ENCODE measurements at places on chromosomes 11 and 22.

DNA sequence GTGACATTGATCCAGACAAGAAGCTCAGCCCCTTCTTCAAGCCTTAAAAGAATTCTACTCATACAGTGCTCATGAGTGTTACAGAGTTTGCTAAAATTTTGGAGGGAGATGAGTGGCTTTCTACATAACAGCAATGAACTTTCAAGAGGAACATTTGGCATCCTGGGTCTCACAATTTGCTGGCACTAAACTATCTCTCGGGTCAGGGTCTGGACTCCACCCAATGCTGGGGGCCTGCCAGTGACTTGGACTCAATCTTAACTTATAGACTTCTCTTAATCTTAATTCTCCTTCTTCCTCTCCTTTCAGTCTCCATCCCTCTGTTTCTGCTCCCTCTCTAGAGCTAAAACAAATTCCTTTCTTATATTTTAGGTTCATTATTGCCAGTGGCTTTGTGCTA lies 317.9 kb downstream of the TMEM135 start:
- peaks cover 16% of the 10 kb centered on the region for H3K27me3 ChIP-seq
- H3K4me3 ChIP-seq, result no peak overlapping the region
- no peak overlapping the region for H3K27ac ChIP-seq
- no peak for DNase-seq
- peaks cover 7% of the 10 kb centered on the region for H3K4me1 ChIP-seq

DNA sequence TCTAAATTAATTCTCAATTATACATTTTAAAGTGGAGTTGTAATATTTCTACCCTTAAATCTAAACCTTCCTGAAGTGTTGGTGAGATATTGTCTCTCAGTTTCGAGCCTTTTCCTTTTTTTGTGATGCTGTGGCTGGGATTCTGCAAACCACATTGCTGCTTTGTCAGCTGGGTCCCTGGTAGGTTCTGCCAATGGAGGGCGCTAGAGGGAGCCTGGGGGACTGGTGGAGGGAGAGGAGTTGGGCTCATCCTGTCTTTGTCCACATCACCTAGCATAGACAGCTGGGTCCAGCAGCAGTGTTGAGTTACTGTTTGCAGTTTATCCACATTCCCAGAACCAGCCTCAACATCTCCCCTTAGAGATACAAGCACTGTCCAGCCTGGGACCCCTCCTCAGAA lies 41.0 kb downstream of the TRAF6 start:
- no peak for DNase-seq
- H3K27me3 ChIP-seq, result no peaks in the 10 kb centered on the region
- H3K36me3 ChIP-seq, result no peaks in the 10 kb centered on the region
- no peak overlapping the region for H3K27ac ChIP-seq
- no peak overlapping the region for H3K4me3 ChIP-seq
- no peaks in the 10 kb centered on the region for H3K4me1 ChIP-seq

DNA sequence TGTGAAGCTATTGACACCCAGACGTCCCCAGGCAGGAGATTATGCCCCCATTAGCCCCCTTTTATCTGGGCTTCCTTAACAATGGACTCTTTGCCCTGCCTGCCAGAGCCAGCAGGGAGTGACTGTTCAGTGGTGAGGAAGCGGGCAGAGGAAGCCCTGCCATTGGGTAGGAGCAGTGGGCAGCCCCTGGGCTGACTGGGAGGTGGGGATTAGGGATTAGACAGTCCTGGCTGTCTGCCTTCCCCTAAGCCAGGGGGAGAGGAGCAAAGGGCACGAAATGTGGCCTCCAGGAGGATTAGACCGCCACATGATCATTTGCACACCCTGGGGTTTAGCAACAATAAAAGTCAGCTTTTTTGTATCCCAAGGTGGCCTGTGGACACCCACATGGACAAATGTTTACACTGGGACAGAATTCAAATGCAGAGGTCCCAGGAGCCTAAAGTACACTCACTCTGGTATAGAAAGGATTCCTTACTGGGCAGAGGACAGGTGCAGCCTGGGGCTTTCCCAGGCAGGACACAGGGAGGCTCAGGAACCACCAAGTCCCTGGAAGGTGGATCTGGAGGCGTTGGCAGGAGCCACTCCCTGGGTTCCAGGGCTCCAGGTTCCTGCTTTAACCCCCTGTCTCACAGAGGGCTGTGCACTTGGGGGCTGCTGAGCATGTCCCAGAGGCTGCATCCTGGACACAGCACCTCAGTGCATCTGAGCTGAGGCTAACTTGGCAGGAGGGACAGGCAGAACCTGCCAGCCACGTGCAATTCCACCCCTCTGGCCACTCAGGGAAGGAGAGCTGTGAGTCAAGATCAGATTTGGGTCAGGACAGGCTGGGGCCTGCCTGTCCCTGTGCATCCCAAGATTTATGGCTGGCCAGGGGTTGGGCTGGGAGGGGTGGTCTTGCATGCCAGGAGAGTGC lies 2.1 kb downstream of the PNPLA3 start:
- no peak for DNase-seq
- no peaks in the 10 kb centered on the region for H3K36me3 ChIP-seq
- H3K27me3 ChIP-seq, result peaks cover 9% of the 10 kb centered on the region

GRCh38 chr22:26558248-26558895 lies 31.6 kb downstream of the TPST2 start:
- H3K4me3 ChIP-seq, result no peak overlapping the region
- H3K4me1 ChIP-seq, result peaks cover 33% of the 10 kb centered on the region
- H3K36me3 ChIP-seq, result no peaks in the 10 kb centered on the region
- no peaks in the 10 kb centered on the region for H3K27me3 ChIP-seq
- no peak for DNase-seq

DNA sequence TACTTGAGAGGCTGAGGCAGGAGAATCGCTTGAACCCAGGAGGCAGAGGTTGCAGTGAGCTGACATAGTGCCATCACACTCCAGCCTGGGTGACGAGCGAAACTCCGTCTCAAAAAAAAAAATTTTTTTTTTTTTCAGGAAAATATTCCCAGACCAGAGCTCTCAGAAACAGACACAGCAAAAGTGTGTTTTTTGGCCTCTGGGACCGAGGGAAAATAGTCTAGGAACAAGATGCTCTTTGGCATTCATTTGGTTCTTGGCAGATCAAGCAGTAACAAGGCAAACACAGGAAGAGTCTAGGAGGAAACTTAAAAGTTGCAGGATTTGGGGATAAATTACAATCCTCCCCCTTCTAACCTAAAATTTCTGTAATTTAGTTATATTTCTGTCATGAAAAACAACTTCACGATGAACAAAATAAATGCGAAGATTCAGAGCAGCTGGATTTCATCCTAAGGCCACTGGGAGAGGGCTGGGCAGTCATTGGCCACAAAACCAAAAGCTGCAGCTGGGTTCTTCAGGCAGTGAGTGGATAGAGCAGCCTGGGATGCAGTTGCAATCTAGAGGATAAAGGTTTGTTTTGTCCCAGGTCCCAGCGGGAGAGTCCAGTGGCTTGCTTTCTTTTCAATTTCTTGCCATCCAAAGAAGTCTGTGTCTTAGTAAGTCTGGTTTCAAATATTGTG lies 19.7 kb downstream of the ATG16L2 start:
- peak overlapping the region; percentile 54 for H3K27ac ChIP-seq
- no peaks in the 10 kb centered on the region for H3K27me3 ChIP-seq
- no peak overlapping the region for H3K4me3 ChIP-seq
- peaks cover 36% of the 10 kb centered on the region for H3K4me1 ChIP-seq

DNA sequence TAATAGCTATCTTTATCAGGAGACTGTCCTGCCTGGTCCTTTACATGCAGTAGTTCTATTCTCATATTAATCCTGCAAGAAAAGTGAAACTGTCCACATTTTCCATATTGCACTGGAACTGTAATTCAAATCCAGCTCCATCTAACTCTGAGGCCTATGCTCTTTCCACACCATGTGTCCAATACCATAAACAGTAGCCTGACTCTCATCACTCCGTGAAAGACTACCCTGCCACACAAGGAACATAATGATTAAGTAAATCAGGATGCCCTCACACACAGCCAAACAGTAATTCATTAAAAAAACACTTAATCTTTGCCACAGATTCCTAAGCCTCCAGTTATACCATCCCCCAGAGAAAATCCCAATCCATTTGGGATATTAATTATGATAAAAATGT lies 285.3 kb upstream of the PITPNB start:
- no peaks in the 10 kb centered on the region for H3K27me3 ChIP-seq
- H3K4me1 ChIP-seq, result no peaks in the 10 kb centered on the region
- H3K4me3 ChIP-seq, result no peak overlapping the region

- no peak overlapping the region for H3K27ac ChIP-seq
- H3K4me3 ChIP-seq, result no peak overlapping the region
- peaks cover 15% of the 10 kb centered on the region for H3K27me3 ChIP-seq
Observed at GRCh38 chr11:77122576-77123212, 5.4 kb upstream of the MYO7A start.

DNA sequence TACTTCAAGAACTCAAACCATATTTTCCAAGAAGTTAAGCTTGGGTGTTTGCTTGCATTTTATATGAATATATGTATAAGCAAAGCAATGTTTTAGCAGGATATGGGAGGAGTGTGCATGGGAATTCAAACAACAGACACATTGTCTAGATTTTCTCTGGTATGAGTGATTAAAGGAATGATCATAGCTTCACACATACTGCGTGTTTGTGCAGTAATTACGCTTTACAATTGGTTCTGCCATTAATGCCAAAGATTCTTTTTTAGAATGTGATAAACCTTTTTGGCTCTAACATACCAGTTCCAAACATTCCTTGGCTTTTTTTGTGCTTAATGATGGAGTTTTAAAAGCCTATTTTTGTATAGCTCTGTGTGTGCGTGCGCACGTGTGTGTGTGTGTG lies 54.0 kb downstream of the CCDC34 start:
- H3K4me1 ChIP-seq, result no peaks in the 10 kb centered on the region
- DNase-seq, result no peak
- no peak overlapping the region for H3K4me3 ChIP-seq
- peaks cover 5% of the 10 kb centered on the region for H3K27me3 ChIP-seq
- no peak overlapping the region for H3K27ac ChIP-seq
